ENCODE measurements at places on chromosomes 3 and 15.

- DNase-seq, result peak; percentile 51
Measured at GRCh38 chr3:147507638-147508286, 98.6 kb downstream of the ZIC1 start.

DNA sequence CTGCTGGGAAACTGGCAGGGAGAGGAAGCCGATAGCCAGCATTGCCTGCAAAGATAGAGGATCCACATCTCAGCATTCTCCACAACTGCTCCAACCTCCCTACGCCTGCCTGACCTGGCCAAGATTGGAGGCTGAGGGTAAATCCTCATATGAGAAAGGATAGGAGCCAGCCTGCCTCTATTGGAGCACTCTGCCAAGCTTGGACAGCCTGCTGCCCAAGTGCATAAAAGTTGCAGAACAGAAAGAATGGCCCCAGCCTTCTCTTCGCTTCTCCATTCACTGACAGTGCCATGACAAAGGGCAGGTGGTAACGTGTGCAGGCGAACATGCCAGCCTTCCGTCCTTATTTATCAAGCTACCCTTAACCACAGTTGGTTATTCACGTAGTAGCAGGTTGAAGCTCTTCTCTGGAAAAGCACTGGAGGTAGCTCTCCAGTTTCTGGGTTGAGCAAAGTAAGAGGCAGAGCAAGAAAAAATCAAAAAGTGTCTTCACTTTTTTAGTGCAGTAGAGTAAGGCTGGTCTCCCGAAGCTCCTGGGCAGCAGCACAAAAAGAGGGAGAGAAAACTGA, 4.3 kb downstream of the BMF start:
- no peak for DNase-seq

- no peak for DNase-seq
Measured at GRCh38 chr3:186060222-186060621, 48.7 kb downstream of the ETV5 start.

GRCh38 chr3:26683902-26684301, 61.3 kb downstream of the LRRC3B start:
- no peak for DNase-seq

DNA sequence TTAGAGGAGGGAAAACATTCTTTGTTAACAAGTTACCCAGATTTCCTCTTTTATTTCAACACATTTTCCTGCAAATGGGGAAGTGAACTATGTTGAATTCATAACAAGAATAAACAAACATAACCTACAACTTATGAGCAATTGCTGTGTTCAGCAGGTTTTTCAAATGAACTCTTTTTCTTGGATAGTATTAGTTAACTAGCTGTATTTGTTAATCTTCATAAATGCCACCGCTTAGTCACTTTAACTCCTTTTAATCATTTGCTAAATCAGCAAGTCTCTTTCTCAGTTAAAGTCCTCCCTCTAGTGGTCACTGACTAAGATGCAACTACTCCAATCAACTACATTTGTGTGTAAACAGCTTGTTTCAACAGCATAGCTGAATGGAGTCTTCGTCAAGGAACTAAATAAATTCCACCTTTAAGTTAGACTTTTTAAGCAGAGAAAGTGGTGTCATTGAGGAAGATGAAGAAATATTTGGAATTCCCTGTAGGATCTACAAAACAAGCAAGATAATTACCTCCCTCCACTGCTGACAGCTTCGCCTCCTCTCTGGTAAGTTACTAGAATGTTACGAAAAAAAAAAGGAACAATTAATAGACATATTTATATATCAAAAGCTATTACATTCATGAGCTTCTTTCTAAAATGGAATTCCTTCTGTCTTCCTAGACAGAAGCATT, 1122.0 kb downstream of the ROBO1 start:
- DNase-seq, result peak; percentile 84

DNA sequence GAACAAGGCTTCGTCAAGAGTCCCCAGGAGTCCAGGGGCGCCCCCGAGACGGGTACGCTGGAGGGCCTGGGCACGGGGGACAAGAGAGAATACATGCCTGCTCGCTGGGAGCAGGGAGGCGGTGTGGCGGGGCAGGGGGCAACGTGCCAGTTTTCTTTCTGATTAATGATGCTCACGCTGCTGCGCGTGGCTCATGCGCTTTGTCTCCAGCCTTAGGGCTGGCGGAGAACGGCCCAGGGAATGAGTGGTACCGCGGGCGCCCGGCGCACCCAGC, 408 bp upstream of the ARPP21 start:
- DNase-seq, result no peak

GRCh38 chr3:125073390-125073905, 17.7 kb upstream of the HEG1 start:
- DNase-seq, result no peak

DNA sequence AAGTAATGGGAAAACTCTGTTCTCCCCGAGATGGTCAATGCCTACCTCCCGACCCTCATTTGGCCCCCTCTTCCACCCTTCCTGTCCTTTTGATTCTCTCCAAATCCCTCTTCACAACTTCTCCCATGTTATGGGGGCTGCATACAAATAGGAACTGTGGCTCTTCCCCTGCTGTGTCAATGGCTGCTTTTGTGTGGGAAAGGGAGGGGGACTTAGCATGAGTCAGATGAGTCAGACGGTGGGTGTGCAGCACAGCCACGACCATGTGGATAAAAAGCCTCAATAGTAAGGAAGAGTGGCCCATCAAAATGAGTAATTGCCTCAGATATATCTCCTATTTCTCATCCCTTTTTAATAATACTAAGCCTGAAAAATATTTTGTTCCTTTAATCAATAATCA, 31.9 kb downstream of the SPATA16 start:
- DNase-seq, result no peak

GRCh38 chr3:107884719-107885460, 205.9 kb downstream of the CD47 start:
- peak; percentile 65 for DNase-seq

DNA sequence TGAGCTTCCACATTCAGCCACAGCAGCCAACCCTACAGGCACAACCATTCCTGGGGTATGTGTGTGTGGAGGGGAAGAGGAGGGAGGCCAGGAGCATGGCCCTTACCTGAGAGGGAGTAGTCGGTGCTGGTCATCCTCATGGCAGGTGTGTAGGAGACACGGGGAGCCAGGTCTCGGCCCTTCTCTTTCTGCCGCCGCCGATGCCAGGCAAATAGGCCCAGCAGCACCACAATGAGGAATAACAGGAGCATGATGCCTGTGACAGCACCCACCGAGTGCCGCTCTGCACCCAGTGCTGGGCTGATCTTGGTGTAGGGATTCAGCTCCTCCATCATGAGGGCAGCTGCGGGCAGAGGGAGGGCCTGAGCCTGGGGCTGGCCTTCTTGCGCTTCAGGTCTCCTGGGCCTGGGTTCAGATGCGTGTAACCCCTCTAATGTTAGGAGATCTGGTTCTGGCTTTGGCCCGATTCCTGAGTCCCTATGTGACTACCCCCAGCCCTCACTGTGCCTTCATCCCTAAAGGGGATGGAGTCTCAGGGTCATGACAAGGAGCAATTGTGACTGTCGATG, 44.4 kb downstream of the RAB11A start:
- DNase-seq, result no peak

- peak; percentile 52 for DNase-seq
Measured at GRCh38 chr3:125381743-125382142, 6.6 kb upstream of the ZNF148 start.

All from mesenchymal stem cell (in vitro differentiated cells and primary cell).